ENCODE measurements at places on chromosomes 13 and 19. TPM values are rescaled to one million over a fixed set of nuclear protein-coding genes. Genes with fewer than 3 reads are reported as not detected.

The ZNF468 gene
- total RNA-seq = 27.4 TPM

The CCNA1 gene
- total RNA-seq = 55.2 TPM

The BCL3 gene
- 2.1 TPM for total RNA-seq

The ITGBL1 gene
- total RNA-seq = 4.7 TPM

The HSD17B14 gene
- 5.8 TPM for total RNA-seq

The ZNF253 gene
- total RNA-seq = 7.4 TPM

The RNF113B gene
- total RNA-seq = not detected

The LYPD3 gene
- not detected for total RNA-seq

The SCEL gene
- total RNA-seq = not detected

The ATP8A2 gene
- total RNA-seq = under 0.01 TPM

The FGF22 gene
- not detected for total RNA-seq

The CYP2A6 gene
- not detected for total RNA-seq

The NAPA gene
- 64.6 TPM for total RNA-seq

The GIPR gene
- 0.15 TPM for total RNA-seq

The CYP4F2 gene
- not detected for total RNA-seq

The PSG3 gene
- not detected for total RNA-seq

The NAPSA gene
- 0.61 TPM for total RNA-seq

The GRK1 gene
- not detected for total RNA-seq

The KIR2DL4 gene
- total RNA-seq = not detected

The FAM216B gene
- not detected for total RNA-seq

The SPIB gene
- not detected for total RNA-seq

The ZNF135 gene
- total RNA-seq = 0.30 TPM

The RAB3A gene
- total RNA-seq = under 0.01 TPM

The QPCTL gene
- 26.0 TPM for total RNA-seq

The COL4A2 gene
- total RNA-seq = 1,035 TPM

The CELF5 gene
- not detected for total RNA-seq

The C19orf33 gene
- total RNA-seq = 7.5 TPM

The IRF3 gene
- 53.9 TPM for total RNA-seq

The ZNF99 gene
- total RNA-seq = not detected

The CDX2 gene
- total RNA-seq = not detected

The MISP gene
- not detected for total RNA-seq

The SOX21 gene
- not detected for total RNA-seq

Measured in epithelial cell of umbilical artery (primary cell).